ENCODE measurements at places on chromosomes 16 and 17. TPM values are rescaled to one million over a fixed set of nuclear protein-coding genes. Genes with fewer than 3 reads are reported as not detected.
A peak's percentile ranks its signal among the peaks of the same experiment; 100 is the strongest.

DNA sequence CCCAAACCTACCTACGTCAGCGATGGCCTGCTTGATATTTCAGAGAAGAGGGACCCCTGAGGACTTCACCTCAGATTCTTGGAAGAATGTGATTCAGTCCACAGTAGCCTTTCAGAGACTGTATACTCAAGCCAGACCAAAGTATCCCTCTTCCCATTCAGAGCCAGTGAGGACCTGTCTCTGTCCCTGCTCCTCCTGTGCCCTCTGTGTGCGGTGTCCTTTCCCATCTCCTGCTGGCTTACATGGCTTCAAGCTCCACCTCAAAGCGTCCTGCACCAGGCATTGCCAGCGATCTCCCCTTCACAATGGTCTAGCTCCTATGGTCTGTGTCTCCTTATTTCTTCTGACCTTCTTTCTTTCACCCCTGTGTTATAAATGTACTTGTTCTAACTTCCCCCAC is 39.5 kb upstream of the HLF start:
- no peak for DNase-seq

GRCh38 chr17:57445772-57446472 is 189.6 kb downstream of the MSI2 start:
- no peak for DNase-seq

DNA sequence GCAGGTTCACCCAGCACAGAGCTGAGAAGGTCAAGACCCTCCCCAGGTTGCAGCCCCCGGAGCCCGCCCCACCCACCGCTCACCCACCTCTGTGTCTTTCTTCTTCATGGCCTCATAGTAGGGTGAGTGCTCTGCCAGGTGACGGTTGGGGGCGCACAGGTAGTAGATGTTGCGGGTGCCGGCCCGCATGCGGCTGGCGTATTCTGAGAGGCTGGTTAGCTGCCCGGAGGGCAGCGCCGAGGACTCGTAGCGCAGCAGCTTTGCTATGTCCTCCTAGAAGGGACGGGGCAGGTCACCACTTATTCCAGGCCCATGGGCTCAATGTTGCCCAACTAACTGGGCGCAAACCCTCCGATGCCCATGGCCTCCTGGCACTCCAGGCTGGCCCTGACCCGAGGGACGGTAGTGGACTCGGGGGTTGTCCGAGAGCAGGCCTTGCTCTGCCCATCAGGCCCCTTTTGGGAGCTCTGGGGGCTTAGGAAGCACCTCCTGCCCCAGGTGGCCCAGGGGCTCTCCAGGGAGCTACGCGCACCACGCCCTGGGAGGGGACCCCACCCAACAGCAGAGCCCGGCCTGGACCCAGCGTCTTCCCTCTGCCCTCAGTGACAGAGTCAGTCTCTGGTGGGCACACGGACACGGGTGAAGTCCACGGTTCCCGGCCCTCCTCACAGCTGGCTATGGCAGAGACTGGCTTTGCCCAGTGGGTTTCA is 9.9 kb downstream of the DNASE1 start:
- no peak for DNase-seq

GRCh38 chr16:58459344-58460218 is 40.4 kb upstream of the NDRG4 start:
- DNase-seq, result peak; percentile 74

DNA sequence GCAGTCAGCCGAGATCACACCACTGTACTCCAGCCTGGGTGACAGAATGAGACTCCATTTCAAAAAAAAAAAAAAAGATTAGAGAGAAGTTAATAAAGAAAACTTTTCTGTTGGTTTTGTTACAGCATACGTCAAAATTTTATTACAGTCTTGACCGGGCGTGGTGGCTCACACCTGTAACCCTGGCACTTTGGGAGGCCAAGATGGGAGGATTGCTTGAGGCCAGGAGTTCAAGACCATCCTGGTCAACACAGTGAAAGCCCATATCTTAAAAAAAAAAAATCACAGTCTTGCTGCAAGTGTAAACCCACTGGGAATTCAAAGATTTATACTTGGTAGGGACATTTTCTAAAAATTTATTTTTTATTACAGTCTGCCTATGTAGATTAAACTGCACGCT is 6.2 kb upstream of the POLR3E start:
- DNase-seq, result no peak

DNA sequence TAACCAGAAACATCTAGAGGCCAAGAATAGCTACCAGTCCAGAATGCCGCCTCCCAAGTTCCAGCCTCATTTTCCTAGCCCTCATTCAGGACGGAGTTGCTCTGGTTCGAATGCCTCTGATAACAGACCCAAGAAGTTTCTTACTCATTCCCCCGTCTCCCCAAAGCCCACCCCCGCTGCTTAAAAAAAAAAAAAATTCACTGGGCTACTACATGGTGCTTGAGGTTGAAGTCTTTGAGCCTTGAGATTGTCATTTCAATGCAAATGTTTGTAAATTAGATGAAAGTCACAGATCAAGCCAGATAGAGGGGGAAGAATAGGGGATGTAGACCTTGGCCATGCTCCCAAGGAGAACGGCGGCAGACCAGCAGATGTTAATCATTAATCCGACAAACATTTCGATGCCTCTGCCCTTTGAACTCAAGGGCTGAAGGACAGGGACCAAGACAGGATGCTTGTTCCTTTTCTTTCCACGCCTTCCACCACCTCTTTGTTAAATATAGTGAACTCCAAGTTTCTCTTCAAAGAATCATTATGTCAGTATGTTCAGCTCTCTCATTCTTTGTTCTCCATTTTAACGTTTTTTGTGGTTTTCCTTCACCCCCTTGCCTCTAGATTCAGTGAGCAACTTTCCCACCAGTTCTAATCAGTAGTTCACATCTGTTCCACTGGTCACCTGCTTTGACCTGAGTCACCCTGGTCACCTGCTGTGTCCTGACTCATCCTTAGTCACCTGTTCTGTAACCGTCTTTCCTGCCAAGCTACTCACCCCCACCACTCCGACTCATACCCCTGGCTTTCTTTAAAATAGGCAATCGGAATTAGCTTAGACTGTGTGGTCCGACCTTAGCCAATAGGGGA is 190.3 kb downstream of the CPPED1 start:
- peak; percentile 76 for DNase-seq

DNA sequence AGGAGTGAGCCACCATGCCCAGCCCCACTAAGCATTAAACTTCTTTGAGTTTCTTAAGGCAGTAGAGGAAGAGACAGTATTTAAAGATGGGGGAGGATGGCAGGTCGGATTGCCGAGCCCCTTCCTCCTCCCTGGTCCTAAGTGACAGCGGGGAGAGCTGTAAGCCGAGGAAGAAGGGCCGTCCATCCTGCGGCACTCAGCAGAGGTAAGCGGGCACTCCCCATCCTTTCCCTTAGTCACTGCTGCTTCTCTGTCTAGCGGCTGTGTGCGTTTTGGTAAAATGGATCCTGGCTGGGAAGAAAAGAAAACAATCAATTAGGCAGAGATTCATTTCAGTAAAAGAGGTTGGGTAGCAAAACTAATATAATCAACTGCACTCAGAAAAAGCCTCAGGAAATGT is 13.9 kb downstream of the DNAAF1 start:
- DNase-seq, result no peak

DNA sequence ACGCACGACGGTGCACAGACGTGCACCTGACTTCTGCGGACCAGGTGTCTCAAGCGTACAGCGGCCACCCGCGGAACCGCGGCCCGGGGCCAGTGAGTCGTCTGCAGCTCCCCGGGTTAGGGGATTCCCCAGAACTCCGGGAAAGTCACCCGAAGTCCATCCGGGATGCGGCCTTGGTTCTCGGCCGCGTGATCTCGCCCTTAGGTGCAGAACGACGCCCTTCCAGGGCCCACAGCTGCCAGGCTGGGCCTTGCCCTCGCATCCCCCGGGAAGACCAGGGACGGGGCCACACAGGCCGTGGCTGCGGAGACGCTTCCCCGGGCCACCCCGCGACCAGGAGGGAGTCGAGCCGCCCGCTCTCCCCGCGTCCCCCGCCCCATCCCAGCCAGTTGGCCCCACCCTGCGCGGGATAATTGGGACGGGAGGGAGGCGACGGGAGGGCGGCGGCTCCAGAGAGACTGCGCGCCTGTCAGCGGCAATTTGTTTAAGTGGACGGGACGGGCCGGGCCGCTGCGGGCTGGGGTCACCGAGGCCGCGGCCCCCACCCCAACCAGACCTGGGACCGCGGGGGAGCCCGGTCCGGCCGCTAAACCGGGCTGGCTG is 3.6 kb upstream of the TBX2 start:
- no peak for DNase-seq

GRCh38 chr17:5563456-5563855 is 20.9 kb downstream of the NLRP1 start:
- DNase-seq, result peak; percentile 17

DNA sequence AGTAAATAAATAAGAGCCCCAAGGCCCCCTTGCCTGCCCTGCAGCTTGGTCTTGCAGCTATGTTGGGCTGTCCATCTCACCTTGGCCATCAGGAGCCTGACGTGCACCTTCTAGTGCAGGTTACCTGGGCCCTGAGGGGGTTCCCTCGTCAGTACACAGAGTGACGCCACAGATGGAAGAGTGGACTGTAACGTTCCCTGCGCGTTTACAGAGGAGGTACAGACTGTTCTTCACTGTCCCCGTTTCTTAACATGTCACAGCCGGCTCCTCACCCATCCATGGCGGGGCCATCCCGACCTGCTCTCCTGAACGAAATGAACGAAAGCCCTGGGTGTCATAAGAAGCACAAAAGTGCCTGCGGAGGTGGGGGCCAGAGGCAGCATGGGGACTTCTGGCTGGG is 15.9 kb upstream of the FASN start:
- no peak for DNase-seq

DNA sequence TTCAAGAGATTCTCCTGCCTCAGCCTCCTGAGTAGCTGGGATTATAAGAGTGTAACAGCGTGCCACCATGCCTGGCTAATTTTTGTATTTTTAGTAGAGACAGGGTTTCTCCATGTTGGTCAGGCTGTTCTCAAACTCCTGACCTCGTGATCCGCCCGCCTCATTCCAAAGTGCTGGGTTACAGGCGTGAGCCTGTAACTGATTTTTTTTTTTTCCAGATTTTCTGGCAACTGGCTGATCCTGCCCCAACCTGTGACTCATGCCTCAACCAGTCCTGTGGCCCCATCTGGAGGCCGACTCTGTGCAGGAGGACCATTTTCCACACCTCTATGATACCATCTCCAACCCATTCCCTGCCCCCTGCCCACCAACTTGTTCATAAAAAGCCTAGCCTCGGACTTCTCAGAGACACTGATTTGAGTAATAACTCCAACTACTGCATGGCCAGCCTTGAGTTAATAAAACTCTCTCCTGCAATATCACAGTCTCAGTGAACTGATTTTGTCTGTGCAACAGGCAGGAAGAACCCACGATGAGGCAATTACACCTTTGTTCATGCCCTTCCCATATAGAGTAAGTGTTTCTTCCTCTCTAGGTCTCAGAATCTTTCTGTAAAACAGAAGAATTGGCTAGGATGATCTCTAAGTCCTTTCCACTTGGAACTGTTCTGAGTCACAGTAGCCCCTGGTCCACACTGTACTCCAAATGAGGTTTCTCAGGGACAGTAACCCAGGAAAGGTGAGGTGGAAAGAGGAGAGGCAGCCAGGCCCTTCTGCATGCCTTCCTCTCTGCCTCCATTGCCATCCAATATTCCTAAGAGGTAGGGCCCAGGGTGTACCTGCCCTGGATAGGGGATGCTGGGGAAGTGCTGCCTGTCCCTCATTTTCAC is 8.8 kb upstream of the CNOT1 start:
- peak; percentile 81 for DNase-seq

DNA sequence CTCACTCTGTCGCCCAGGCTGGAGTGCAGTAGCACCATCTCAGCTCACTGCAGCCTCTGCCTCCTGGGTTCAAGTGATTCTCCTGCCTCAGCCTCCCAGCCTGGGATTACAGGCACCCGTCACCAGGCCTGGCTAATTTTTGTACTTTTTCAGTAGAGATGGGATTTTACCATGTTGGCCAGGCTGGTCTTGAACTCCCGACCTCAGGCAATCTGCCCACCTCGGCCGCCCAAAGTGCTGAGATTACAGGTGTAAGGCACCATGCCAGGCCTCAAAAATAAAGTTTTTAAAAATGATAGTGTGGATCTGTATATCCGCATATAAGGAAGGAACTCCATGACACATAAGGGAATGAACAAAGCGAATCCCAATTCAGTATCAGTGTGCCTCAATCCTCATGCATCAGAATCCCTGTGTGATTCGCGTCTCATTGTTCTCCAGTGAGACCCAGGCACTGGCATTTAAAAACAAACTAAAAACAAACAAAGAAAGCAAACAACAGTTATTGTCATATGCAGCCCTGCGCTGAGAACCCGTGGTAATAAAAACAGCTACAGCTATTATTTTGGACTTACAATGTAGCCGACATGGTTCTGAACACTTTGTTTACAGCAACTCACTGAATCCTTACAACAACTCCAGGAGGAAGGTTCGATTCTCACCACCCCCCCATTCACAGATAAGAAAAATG is 54.1 kb upstream of the CREBBP start:
- DNase-seq, result no peak

DNA sequence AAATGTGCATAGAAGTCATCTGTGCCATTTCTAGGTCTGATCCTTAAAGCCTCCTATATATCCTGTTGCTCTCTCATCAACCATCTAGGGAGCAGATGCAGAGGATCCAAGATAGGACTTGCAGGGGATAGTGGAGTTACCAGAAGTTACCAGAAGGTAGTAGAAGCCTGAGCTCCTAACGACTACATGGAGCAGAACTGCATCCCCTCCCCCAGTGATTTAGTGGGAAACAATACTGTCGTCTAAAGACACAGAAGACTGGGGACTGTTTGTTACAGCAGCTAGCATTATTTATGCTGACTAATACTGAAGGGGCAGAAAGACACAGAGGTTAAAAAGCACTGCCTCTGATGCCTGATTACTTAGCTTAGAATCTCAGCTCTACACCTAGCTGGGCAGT is 15.8 kb downstream of the GP2 start:
- DNase-seq, result no peak

GRCh38 chr16:86584071-86584685 is 5.8 kb downstream of the FOXL1 start:
- peak; percentile 77 for DNase-seq

DNA sequence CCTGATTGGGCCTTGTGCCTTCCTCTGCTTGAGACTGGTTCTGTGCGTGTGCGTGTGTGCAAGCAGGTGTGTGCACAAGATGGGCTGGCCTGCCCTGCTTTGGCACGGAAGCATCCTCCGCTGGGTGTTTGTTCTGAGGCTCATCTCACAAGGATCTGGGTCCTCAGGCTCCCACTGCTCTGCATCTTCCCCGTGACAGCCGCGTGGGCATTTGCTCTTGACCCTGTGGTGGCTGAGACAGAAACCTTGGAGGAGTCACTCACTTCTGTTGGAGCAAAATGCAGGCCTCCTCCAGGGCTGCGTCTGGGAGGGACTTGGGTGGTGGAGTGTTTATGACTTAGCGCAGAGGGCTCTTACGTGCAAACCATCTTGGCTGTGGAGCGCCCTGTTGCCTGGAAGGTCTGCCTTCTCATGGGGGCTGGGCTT is 119.2 kb downstream of the RPTOR start:
- DNase-seq, result no peak

TMEM88 gene
- not detected for total RNA-seq

ODF4 gene
- total RNA-seq, result not detected

CCL7 gene
- total RNA-seq, result 0.68 TPM

ITGAD gene
- total RNA-seq, result not detected

ARL5C gene
- total RNA-seq, result not detected

KRT33B gene
- total RNA-seq, result 0.24 TPM

ANTKMT gene
- 18.0 TPM for total RNA-seq

AATK gene
- not detected for total RNA-seq

SLC5A10 gene
- total RNA-seq, result not detected
